Left lung (tissue), 14 donors: ENCODE measurements at places on chromosomes 4 and X. TPM values are rescaled to one million over a fixed set of nuclear protein-coding genes. Genes with fewer than 3 reads are reported as not detected.

GRCh38 chr4:158176108-158176507, 3.3 kb upstream of the GASK1B start:
- no peak for DNase-seq

GRCh38 chr4:176744091-176744490, 48.6 kb downstream of the VEGFC start:
- no peak for DNase-seq

DNA sequence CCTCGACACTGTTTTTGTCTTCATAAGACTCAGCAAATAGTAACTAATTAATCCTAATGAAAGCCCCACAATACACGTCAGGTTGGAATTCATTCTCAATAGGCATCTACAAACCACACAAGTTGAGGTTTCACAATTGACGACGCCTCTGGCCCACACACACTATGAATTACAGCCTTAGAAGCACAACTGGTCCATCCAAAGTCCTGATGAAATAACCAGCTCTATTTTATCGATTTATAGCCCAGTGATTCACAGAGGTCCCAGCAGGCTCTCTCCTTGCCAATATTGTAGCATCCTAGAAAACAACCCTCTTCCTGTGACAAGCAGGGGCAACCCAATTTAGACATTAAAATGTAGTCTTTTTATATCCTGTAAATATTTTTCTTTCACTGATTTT, 112.1 kb downstream of the NR3C2 start:
- DNase-seq: no peak

GPRIN3 gene
- total RNA-seq: 14.1 TPM

MXD4 gene
- total RNA-seq: 52.4 TPM

GRCh38 chr4:141158219-141158618, 24.9 kb upstream of the RNF150 start:
- DNase-seq: no peak

GRCh38 chr4:98779088-98779487, 120.7 kb upstream of the TSPAN5 start:
- DNase-seq: no peak

- no peak for DNase-seq
Measured at GRCh38 chr4:84852081-84852480, 114.4 kb downstream of the WDFY3 start.

DNA sequence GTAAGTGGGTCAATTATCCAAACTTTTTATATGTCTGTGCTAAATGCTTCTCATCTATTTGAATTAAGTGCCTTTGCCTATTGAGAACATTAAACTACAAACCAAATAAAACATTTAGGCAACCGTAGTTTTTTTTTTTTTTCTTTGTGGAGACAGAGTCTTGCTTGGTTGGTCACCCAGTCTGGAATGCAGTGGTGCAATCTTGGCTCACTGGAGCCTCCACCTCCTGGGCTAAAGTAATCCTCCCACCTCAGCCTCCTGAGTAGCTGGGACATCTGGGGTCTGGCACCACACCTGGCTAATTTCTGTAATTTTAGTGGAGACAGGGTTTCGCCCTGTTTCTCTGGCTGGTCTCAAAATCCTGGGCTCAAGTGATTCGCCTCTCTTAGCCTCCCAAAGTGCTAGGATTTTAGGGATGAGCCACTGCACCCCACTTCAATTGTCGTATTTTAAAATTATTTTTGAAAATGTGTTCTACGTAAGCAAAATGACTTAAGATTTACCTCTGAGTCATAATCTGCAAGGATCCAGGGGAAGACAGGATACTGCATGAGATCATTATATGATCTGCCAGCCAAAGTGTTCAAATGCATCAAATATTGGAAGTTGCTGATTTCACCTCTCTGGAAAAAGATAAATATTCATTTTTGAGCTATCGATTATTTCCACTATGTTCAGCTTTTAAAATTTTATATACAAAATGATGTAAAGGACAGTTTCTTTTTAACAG, 125.6 kb downstream of the CDS1 start:
- DNase-seq: no peak

PPARGC1A gene
- total RNA-seq: 9.1 TPM

CT45A5 gene
- total RNA-seq: not detected

GRCh38 chr4:31104577-31104976, 384.4 kb downstream of the PCDH7 start:
- no peak for DNase-seq

DNA sequence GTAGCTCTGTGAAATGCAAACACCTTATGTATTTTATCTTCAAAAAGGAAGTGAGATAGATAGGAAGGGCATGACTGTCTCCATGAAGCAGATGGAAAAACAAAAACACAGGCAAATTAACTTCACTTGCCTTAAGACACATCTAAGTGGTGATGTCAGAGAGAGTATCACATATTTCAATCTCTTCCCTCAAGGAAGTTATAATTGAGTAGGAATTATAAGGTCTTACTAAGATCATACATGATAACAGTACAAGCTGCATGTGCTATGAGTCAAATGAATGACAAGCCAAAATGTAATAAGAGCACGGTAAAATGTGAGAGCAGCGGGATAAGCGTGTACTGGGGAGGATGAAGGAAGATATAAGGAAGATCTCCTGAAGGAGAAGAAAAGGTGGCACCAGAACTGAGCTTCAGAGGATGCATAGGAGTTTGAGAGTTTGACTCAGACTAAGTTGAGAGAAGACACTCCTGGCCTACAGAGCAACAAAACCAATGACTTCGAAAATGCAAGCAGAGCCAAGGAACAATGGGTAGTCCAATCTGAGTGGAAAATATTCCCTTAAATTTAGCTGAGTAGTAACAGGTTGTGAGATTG, 43.3 kb upstream of the GALNT7 start:
- no peak for DNase-seq

GRCh38 chrX:140661643-140662042, 47.9 kb upstream of the LINC00632 start:
- DNase-seq: no peak

ARAF gene
- total RNA-seq: 92.7 TPM

TMPRSS11B gene
- total RNA-seq: not detected

LRCH2 gene
- total RNA-seq: 4.4 TPM

PAGE1 gene
- not detected for total RNA-seq

IGFBP7 gene
- total RNA-seq: 527 TPM

OPRPN gene
- not detected for total RNA-seq

DNA sequence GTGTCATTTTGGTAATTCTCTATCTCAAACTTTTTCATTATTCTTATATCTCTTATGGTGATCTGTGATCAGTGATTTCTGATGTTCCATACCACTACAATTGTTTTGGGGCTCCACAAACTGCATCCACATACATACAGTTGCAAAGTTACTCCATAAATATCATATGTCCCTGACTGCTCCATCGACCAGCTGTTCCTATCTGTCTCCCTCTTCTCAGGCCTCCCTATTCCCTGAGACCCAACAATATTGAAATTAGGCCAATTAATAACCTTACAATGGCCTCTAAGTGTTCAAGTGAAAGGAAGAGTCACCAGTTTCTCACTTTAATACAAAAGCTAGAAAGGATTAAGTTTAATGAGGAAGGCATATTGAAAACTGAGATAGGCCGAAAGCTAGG, 108.7 kb downstream of the ANAPC10 start:
- no peak for DNase-seq

DNA sequence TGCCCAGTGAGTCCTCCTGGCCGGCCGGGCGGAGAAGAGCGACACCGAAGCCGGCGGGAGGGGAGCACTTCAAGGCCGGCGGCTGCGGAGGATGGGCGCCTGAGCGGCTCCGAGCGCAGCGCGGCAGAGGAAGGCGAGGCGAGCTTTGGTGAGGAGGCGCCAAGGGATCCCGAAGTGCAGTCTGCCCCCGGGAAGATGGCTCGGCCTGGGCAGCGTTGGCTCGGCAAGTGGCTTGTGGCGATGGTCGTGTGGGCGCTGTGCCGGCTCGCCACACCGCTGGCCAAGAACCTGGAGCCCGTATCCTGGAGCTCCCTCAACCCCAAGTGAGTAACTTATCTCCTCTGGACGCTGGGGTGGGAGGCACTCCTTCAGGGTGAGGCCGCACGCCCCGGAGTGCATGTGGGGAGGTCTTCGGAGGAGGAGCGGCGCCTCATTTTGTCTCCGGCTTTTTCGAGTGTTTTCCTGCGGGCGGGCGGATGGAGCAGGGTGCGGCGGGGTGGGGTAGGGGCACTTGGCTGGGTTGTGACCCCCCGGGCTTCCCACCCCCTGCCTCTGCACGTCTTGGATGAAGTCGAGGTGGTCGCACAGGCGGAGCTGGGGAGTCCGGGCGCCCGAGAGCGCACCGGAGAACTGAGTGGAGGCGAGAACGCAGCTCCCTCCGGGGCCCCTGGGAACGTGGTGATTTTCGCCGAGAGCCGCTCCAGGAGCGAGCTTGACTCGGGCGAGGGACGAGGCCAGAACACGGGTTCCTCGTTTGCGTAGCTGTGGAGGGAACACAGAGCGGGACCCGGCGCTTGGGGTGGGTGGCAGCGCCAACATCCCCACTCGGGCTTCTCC, 979 bp downstream of the EFNB1 start:
- DNase-seq: no peak

DNA sequence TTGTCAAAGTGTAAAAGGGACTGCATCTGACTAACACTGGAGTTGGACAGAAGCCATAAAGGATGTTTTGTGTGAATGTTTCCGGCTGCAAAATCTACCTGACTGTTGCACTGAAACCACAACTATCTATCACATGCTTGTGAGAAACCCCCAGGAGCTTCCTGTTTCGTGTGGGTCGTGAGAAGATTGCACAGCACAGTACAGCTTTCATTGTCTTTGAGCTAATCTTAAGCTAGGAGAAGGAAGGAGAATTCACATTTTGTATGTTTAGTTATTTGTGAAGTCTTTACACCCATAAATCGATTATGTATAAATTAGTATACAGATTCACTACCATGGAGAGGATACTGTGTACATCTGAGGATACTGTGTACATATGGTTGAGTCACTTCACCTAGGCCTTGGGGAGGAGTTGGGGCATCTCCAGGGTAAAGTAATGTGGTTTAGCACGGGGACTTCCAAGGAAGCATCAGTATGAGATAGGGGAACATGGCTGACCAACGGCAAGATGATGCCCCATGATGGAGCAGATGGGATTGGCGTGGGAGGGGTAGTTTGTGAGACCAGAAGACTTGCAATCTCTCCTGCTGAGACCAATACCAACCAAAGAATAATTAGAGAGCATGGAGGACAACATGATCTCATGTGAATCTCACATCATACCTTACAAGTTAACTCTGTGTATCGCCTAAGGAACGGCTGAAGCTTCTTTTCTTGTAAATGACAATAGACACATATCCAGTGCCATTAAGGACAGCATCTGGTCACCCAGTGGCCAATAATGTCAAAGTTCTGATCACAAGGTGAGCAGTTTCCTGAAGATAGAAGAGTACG, 43.1 kb upstream of the FAM9C start:
- no peak for DNase-seq

BMPR1B gene
- 0.61 TPM for total RNA-seq

TRIM75 gene
- total RNA-seq: not detected
